ENCODE measurements at places on chromosomes 3 and 15.

DNA sequence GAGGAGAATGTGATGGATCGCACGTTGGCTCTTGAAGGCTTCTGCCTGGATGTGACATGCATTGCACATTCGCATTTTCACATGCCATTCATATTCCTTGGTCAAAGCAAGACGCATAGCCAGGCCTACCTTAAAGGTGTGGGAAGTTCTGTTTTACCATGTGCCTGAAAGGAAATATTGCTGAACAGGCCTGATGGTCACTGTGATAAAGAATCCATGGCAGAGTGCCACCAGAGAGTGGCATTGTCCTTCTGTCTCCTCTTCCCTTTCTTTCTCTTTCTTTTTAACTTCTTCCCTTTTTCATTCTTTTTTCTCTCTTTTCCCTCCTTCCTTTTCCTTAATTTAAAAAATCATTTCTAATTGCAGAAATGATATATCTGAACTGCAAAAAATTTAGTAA lies 15.9 kb upstream of the MITF start:
- DNase-seq, result no peak

GRCh38 chr3:195188426-195188927 lies 82.5 kb downstream of the XXYLT1 start:
- no peak for DNase-seq

DNA sequence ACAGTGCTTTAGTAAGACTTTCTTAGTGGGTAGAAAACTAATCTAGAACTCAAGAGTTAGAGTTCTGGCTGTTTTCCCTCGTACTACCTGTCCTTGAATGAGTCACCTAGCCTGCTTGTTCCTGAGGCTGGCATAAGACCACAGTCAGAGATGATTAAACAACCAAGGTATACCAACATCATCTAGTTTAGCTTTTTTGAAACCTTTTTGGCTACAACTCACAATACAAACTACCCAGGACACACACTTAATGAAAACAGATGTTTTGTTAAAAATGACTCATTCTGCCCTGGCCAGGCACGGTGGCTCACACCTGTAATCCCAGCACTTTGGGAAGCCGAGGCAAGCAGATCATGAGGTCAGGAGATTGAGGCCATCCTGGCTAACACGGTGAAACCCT lies 4.6 kb downstream of the MCCC1 start:
- DNase-seq, result no peak

DNA sequence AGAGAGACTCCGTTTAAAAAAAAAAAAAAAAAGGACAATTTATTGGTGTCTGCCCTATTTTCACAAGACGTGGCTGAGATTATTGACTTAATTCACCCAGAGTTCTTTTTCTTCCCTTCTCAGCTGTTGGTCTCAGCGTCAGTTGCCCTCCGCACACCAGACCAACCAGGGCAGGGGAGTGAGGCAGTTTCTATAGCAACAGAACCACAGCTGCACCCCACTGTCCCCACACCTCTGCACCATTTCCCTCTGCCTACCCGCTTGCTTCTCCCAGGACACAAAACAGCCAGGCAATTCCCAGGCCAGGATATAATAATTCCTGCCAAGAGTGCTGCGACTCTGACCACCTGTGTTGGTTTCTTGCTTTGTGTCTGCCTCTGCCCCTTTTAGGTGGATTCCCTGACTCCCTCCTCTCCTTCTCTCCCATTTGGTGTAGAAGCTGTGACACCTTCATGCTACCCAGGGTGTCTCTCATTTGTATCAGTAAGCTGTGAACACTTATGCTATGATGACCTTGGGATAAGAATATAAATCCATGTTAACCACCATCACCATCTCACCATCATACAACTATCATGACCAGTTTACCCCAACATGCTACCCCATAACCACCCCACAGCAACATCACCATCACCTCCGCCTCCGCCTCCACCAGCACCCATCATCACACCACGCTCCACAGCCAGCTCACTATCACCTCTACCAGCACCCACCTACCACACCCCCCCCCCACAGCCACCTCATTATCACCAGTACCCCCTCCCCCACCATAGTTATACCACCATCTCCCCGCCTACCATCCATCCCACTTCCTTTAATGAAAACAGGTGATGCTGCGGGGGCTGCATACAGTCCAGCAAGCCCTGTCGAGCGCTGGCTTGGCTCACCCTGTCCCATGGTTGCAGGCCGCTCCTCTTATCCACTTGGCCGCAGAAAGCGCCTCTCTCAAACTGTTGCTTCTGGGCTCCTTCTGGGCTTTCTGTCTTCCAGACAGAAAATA lies 589 bp downstream of the EPB42 start:
- no peak for DNase-seq

- no peak for DNase-seq
Measured at GRCh38 chr3:64223791-64224745, 1.2 kb downstream of the PRICKLE2 start.

Measured in DMS79 treated with DMSO at 0.1 percent for 48 hours (cell line).